ENCODE measurements at places on chromosomes 2 and 18.

DNA sequence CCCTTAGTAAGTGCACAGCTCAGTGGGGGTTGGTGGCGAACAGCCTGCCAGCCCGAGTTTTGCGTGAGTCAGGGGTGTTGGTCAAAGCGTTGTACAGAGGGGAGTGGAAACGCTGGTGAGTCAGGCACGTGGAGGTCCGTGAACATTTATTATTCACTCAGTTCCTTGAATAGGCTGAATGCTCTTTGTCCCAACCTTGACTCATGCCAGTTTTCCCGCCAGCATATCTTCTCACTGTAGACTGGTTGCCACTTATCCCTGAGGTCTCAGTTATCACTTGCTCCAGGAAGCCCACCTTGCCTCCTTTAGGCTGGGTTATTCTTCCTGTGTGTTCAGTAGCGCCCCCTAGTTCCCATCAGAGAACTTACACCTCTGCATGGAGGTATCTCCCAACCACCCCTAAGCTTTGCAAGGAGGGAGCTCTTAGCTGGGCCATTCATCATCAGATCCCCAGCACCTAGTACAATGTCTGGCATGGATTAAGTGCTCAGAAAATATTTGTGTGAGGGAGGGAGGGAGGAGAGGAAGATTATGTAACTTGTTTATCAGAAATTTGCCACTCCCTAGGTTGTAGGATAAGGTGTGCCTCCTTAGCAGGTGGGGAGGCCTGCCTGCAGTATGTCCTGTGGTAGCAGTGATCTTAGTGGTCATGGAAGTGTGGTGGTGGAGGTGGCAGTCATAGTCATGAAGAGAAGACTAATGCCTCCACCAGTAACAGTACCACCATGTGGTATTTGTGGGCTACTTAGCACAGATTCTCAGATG is 72.1 kb downstream of the CABLES1 start:
- no peak for DNase-seq

DNA sequence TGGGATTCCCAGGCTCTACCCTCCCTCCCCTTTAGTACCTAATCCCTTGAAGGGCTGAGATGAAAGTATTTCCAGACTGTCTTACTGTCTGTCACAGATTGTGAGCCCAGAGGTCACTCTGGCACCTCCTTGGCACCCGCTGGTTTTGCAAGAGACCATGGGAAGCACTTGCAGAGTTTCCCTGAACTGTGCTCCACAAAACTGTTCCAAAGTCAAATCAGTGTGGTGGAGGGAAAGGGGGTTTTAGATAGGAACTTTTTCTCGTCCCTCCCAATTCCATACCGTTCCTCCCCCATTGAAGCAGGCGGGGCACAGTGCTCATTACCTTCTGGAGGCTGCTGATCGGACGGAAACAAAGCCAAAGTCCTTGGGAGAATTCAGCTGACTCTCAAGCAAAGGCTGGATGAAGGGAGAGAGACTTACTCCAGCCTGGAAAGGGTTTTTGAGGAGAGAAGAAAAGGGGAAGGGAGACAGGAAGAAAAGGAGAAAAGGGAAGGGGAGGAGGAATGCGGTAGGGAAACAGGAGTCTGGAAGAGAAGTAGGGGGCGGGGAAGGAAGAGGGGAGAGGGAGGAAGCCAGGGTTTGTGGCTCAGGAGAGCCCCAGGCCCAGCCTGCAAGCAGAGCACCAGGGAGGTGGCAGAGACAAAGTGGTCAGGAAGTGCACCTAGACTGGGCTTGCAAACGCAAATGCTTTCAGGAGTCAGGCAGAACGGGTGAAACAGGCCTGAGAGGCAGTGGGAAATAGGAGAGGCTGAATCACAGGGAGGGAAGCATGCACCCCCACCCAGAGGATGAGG is 88.4 kb upstream of the SP3 start:
- DNase-seq: no peak

DNA sequence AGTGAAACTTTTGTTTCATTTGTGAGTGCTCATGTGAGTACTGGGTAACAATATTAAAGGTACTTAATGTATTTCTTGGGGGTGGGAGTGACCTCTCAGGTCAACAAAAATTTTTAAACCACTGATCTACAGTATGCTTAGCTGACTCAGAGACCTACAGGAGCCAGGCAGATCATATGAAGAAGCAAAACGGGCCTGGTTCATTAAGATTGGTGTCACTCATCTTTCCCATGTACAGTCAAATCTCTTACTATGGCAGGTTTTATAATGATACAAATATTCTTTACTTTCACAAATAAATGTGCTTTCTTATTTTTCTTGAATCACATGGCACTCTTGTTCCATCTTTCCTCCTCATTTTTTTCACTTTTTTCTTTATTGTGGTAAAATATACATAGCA is 7.7 kb upstream of the TMSB10 start:
- DNase-seq: no peak

GRCh38 chr2:24019729-24020128 is 9.8 kb downstream of the MFSD2B start:
- no peak for DNase-seq

DNA sequence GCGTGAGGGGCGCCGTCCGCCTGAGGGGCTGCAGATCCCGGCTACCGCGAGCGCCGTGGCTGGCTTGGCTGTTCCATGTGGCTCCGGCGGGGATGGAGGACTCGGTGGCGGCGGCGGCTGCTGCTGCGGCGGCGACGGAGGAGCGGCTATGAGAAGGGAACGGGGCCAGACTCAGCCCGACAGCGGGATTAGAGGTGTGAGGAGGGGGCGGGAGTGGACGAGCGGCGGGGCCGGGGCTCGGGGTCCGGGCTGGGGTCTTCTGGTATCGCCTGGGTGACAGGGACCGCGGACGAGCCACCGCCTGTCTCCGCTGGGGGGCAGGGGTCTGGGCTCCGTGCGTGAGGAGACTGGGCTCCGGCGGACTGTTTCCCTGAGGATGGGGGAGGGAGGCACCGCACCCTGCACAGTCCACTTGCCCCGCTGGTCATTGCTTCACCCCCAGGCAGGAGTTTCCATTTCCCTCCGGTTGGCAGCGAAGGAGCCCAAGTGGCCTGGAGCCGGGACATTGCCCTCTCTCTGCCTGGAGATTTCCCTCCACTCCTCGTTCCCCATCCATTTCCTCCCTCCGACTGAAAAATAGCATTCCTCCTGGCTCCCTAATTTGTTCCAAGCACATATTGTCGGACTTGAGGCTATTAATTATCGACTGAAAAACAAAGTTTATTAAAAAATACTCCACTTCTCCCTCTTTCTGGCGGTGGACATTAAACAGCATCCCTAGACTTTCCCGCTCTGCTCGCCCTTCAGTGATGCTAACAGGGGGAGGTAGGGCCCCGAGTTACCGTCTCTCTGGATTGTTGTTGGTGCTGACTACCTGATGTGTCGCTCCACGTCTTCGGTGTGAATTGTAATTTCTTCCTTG is 577 bp downstream of the EHBP1 start:
- peak; percentile 47 for DNase-seq
